Bronchial epithelial cell (primary cell): ENCODE measurements at places on chromosomes 5 and 9.

- no peak for DNase-seq
These were observed 15.3 kb downstream of the FAM169A start for GRCh38 chr5:74850789-74851425.

DNA sequence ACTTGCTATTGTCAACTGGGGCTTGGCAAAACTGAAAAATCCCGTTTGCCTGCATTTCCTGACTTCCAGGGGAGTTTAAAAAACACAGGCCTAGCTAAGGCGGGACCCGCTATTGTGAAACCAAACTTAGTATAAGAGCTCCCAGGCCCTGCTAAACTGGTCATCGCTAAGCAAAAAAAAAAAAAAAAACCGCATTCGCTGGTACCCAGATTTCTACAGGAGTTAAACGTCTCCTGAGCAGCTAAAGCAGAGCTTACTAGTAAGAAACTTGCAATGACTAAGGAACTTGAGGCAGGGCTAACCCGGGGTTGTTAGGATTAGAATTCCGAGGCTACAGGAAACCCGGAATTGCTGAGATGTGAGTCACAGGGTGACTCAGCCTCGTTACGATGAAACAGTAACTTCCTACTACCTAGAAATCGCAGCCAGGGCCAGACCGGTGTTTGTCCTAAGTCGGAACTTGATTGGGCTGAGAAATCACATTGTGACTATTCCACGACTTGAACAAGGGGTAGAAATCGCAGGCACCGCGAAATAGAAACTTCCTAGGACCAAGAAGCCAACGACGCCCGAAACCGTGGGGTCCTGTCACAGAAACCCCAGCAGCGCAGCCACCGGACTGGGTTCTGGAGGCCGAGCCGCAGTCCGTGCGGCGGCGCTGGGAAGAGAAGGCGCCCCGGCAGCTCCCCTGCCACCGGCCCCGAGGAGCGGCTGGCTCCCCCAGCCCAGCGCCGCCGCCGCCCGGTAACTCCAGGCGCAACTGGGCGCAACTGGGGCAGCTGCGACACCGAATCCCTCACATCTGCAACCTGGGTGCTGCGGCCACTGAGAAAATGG is 89.4 kb downstream of the ANXA2R start:
- DNase-seq: peak; percentile 99

DNA sequence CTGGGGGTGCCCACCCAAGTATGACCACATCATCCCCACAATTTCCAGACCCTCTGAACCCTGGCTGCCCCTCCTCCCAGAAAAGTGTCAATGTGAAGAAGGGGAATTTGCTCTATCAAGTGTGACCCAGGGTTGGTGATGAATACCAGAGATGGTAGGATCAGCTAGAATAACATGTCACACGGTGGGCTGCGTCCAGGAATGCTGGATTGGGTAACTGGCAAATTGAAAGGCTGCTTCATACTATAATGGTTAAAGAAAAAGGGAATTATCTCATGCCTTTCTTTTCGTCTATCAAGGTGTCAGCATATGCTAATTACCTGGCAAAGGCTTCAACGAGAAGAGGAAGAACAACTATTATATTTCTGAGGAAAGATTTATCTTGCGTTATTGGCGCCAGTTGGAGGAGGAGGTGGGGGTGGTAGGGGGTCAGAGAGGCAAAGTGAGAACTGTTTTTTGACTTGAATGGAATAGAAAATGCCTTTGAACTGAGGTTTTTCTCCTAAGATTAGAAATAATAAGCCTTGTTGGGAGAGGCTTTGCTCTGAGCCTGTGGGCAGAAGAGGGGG is 27.8 kb upstream of the ARAP3 start:
- DNase-seq: no peak

GRCh38 chr5:39202597-39203274 is 16.6 kb downstream of the FYB1 start:
- no peak for DNase-seq

DNA sequence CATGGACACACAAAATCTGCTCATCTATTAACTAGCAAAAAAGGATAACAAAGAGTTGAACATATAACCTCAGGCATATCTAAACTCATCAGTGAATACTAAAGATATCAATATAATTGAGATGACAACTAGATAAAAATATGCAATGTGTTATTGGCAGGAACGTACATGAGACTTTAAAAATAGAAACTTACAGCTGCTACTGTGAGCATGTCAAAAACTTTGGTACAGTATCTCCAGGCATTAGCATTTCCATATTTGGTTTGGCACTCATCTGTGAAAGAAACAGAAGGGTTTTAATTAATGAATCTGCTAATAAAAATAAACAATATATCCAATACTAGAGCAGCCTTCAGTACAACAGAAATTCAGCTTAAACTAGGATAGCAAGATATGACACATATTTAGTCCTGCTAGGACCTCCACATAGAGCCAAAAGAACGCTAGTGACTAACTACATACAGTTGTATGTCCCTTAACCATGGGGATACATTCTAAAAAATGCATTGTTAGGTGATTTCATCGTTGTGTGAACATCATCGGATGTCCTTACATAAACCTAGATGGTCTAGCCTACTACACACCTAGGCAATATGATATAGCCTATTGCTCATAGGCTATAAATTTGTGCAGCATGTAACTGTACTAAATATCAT is 10.5 kb upstream of the SCAI start:
- no peak for DNase-seq

DNA sequence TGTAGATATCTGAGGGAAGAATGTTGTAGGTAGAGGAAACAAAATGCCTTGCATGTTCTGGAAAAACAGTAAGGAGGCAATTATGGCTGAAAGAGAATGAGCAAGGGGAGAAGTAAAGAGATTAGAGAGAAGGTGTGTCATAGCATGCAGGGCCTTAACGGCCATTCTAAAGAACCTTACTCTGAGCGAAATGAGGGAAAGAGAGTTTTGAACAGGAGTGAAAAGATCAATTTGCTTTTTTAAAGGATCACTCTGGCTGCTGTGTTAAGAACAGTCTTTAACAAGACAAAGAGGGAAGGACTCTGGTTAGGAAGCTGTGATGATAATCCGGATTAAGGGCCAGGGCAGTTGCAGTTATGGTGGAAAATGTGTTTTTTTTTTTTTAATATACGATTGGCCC is 22.6 kb downstream of the PTBP3 start:
- DNase-seq: no peak

GRCh38 chr9:16152276-16153101 is 599.6 kb downstream of the CCDC171 start:
- no peak for DNase-seq

GRCh38 chr9:107539427-107540163 is 50.0 kb upstream of the KLF4 start:
- DNase-seq: no peak

DNA sequence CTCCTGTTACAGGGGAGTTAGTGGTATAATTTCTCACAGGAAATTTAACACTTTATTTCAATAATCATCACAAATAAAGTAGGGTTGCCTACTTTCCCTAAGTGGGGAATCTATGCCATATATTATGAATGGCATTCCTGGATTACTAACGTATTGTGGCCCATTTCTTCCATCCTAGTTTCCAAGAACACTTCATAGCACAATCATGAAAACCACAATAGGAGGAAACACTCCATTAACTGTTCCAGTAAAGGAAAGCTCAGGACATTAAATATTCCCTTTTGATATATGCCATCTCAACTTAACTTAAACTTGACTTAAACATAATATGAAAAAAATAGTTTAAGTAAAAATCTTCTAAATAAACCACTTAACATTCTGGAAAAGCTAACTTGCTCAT is 2.1 kb downstream of the CPLANE1 start:
- DNase-seq: no peak

GRCh38 chr9:77257275-77257674 is 79.9 kb downstream of the VPS13A start:
- no peak for DNase-seq

DNA sequence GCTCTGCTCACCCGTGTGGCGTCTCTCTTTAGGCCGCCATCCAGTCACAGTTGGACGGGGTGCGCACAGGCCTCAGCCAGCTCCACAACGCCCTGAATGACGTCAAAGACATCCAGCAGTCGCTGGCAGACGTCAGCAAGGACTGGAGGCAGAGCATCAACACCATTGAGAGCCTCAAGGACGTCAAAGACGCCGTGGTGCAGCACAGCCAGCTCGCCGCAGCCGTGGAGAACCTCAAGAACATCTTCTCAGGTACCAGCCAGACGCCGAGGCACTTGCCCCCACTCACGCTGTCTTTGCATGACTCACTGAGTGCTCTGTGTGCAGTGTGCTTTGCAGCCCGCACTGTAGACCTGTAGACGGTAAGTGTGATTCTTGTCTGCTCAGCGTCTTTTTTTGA is 4.5 kb downstream of the EXOC3 start:
- DNase-seq: no peak

DNA sequence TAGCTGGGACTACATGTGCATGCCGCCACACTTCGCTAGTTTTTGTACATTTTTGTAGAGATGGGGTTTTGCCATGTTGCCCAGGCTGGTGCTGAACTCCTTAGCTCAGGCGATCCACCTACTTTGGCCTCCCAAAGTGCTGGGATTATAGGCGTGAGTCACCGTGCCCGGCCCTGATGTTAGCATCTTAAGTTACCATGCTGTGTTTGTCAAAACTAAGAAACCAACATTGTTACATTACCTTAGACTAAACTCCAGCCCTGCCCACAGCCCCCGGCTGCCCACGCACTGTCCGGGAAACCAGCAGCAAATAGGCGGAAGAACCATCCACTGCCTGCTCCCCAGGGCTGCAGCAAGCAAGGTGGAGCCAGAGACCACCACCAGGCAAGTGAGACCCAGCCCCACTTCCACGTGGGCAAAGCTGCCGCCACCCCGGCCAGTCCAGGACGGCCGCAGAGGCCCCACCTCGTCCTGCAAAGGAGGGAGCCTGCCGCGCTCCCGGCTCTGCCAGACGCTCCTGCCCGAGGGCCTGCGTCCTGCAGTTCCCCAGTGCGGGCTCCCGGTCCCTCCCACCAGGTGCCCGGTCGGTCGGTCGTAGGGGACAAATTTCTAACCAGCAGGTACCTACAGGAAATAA is 35.7 kb upstream of the TXN start:
- peak; percentile 68 for DNase-seq

GRCh38 chr9:109063760-109064159 is 50.5 kb upstream of the CTNNAL1 start:
- peak; percentile 28 for DNase-seq

DNA sequence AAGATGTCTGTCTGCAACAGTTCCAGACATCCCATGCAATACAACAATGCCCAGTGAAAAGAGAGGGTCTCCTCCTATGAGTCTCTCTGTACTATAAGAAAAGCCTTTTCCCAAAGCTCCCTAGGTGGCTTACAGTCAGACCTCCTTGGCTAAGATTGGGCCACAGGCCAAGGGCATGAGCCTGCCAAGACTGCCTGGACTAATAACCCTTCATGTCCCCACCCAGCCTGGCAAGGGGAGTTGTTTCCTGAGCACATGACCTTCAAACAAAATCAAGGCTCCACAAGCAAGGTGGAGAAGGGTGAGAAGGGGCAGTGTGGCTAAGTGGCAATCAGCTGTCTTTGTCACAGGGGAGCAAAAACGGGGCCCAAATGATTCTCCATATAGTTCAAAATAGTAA is 75.6 kb upstream of the ZSWIM6 start:
- DNase-seq: no peak

DNA sequence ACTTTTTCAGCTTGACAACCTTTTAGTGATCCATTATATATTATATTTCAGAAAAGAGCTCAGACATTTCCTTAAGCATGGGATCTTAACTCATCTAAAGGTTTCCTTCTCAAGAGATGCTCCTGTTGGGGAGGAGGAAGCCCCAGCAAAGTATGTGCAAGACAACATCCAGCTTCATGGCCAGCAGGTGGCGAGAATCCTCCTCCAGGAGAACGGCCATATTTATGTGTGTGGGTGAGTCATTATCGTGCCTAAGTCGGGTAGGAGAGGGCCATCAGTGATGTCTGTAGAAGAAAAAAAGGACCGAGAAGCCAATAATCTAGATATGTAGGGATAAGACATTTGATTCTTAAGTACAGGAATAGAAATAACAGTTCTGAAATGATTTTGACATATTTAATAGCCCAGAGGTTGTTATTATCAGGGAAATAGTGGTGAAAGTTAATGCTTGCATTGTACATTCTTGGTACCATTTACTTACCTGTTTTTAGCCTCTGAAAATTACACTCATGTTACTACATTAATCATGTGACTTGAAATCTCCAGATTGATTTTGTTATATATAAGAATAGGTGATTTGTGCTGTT is 28.2 kb downstream of the MTRR start:
- DNase-seq: peak; percentile 37

DNA sequence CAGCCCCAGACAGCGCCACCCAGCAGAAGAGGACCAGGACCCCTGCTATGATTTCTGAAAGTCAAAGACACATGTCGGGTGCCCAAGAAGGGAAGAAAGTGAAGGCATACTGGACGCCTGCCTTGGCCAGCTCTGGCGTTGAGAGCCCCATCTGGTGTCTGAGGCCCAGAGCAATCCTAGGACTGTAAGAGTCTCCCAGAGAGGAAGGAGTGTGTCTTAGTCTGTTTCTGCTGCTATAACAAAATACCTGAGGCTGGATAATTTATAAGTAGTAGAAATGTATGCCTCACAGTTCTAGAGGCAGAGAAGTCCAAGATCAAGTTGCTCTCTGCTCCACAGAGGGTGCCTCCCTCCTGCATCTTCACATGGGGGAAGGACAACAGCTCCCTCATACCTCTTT is 10.8 kb downstream of the RASGEF1C start:
- DNase-seq: no peak

- DNase-seq: no peak
These were observed 11.1 kb downstream of the VAV2 start for GRCh38 chr9:133980864-133981588.

DNA sequence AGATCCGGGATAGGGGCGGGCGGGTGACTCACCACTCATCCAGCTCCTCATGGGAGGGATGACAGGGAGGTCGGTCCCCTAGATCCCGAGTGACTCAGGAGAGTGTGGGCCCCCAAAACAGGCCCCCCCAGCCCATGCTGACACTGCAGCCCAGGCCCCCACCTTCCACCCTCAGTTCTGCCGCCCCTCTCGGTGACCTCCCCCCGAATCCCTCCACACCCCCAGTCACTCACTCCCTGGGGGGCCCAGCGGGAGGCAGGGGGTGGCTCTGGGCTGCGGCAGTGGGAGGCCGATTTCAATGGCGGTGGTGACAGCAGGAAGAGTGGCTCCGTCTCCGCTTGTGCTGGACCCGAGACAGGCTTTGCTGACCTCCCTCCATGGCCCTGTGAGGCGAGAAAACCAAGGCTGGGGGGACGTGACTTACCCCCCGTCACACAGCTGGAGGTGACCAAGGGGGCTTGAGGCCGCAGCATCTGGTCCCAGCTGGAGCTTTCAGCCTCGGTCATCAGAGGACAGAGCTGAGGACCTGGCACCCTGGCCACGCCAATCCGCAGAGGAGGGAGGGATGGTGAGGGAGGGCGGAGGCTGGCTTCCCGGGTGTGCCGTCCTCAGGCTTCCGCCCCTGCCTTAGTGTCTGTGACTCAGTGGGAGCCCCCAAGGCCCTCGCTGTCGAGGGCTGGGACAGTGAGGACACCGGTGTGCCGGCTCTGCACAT is 9.0 kb downstream of the GPSM1 start:
- no peak for DNase-seq
